Islet precursor cell (in vitro differentiated cells): ENCODE measurements at places on chromosomes 11 and 22.
A peak's percentile ranks its signal among the peaks of the same experiment; 100 is the strongest.

DNA sequence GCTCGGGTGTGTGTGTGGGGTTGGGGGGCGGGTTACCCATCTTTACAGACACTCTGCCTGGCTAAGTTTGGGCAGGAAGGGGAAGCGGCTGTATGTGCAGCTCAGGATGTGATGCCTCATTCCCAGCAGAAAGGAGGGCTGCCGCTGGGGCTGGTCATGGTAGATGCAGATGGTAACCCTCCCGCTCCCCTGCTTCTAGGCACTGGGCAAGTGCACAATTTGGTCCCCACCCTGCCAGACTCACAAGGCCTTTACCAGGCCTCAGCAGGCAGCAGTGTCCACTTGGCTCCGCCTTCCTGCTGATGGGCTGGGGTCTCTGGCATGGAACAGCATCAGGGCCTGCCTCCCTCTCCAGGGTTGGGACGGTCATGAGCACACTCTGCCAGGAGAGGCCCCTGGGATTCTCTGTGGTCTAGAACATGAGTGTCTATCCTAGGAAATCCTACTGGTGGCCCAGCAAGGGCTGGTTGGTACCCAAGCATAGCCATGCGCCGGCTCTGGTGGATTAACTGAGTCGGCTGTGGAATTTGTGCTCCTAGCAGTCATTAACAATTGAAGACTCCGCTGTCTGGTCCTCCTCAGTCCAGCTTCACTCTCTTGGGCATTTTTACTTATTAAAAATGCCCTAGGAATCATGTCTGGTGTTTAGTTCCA is 4.2 kb downstream of the LMO1 start:
- DNase-seq, result peak; percentile 40

DNA sequence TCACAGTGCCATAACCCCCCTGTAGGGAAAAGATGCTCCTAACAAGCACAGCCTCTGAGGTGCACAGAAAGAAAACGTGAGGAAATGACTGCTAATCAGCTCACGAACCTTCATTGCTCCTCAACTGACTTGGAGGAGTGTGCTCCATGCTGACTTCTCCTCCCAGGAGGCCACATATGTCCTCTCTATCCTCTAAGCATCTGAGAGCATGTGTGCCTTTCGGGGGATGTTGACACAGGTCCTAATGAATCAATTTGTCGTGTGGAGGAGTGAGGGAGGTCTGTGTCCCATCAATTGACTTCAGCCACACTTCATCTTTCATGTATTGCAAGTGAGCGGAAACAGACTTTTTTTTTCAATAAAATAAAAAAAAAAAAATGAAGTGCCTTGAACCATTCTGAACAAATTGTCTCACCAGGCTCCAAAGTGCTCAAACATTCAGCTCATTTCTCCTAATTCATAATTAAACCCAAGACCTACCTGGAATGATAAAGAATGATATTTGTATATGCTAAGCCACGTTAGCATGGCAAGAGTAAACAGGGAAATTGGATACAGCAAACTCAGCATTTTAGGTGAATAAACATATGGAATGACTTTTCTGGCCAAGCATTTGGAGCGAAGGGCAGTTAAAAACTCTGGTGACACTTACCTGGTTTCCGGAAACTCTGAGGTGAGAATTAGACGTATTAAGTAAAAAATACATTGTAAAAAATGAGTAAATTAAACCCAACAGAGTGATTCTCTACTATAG is 317.6 kb upstream of the FAT3 start:
- DNase-seq, result no peak

DNA sequence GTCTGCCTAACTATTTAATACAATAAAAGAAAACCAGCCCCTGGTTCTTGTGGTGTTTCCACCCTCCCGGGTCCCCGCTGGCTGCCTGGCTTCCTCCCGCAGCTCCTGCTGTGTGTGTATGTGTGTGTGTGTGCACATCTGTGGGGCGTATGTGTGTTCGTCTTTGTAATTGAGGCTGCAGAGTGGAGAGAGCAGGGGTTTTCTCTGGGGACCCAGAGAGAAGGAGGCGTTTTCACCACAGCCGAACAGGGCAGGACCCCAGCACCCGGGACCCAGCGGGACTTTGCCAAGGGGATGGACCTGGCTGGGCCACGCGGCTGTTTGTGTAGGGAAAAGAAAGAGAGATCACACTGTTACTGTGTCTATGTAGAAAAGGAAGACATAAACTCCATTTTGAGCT is 42.7 kb downstream of the IGLL1 start:
- DNase-seq, result peak; percentile 58

DNA sequence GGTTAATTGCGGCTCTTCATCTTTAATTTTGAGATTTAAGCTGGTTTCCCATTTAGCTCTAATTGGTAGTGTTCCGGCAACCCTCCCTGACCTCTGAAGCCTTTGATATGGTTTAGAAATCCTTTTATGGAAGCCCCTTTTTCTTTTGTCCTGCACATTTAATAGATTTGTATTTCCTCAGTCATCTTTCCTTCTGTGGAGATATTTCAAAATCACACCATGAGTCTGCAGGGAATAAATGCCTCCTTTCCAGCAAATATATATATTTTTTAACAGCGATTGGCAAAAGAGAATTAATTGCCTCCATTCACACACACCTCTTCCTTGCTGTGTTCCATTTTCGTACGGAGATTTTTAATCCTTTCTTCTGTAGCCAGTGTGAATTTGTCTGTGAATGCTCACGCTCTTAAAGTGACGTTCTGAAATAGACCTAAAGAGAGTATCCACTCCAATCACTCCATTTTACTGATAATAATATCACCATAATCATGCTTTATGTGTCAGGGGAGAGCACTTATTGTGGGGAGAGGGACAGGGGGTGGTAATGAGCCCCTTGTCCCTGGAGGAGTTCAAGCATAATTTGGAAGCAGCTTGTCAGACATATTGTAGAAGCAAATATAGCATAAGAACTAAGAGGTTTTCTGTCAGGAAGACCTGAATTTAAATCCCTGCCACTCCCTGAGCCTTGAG is 142.5 kb upstream of the SYT13 start:
- no peak for DNase-seq

DNA sequence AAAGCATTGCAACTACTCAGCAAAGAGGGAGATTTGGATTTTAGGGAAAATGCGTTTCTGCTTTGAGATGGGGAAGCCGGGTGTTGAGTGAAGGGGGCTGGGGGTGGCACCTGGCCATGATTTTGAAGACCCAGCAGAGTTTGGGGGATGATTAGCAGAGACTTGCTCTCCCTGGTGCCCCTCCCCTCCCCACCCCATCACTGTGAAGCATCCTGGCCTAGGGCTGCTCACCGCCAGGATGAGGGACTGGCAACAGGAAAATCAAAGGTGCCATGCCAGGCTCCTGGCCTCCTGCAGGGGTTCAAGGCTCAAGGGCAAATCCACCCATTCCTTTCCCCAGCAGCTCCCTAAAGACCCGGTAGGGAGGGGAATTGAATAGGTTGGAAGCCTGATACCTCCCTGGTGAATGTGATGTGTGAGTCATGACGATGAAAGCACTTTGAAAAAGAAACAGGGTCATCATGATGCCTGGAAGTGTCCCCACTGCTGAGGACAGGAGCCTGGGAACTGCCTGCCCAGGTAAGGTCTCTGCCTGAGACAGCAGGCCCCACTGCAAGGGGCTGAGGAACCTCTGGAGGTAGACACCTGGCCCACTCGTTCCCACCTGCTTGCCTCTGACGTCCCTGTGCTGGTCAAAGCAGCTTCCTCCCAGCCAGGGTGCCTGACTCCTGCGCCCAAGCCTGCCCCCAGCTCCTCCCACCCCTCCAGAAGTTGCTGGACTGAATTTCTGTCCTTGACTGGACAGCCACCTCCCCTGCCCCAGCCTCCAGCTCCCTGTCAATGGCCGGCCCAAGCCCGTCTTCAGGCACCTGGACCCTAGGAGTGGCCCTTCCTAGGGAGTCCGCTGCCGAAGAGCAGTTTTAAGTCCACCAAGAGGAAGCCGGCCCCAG is 1.7 kb downstream of the CHST1 start:
- peak; percentile 70 for DNase-seq

GRCh38 chr11:117716521-117717440 is 80.2 kb downstream of the DSCAML1 start:
- DNase-seq, result no peak

DNA sequence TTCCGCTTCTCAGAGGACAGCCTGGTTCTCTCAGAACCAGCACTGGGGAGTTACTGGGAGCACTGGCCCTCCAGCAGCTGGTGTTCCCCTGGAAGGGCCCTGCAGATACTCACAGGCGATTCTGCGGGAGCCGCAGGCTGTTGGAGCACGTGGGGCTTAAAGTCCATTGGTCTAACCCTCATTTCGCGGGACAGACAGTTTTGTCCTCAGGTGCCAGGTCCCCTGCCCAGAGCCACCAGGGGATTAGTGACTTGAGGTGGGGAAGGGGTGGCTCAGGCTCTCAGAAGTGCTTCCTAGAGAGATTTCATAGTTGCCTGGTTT is 53.9 kb downstream of the CACNA1I start:
- no peak for DNase-seq

- no peak for DNase-seq
These were observed 191.9 kb downstream of the CEP164 start for GRCh38 chr11:117519590-117519989.

DNA sequence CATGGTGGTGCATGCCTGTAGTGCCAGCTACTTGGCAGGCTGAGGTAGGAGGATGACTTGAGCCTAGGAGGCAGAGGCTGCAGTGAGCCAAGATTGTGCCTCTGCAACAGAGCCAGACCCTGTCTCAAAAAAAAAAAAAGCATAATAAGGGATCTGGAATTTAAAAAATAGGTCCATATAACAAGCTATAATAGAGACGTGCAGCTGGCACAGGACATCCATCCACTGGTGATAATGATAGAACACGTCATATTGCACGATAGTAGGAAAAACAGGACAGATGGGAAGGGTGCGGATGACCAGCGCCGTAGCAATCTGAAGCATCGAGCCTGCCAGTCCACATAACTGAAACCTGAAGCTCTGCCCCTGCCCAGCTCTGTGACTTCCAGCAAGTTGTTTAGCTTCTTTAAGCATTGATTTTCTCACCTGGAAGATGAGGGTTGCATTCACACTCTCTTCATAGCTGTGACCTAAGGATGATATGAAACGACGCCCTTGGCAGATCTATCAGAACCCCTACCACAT is 60.3 kb upstream of the PRODH start:
- DNase-seq, result no peak

GRCh38 chr11:112580864-112581263 is 320.2 kb upstream of the PLET1 start:
- DNase-seq, result no peak

DNA sequence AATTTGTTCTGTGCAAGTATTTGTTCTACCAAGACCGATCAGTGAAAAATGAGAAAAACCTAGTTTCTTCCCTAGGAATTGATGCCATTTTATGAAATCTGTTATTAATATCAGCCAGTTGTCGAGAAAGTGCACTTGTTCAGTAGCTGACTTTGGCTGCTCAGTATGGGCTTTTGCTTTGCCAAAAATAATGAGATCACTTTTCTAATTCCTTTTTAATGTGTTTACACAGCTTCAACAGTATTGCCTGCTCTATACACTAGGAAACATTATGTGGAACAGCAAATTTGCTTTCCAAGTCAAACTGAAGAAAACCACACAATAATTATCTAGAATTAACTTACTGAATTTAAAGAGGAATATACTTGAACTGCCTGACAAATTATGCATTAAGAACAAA is 34.4 kb downstream of the SCUBE2 start:
- DNase-seq, result no peak

- DNase-seq, result no peak
These were observed 7.7 kb upstream of the LTO1 start for GRCh38 chr11:69682681-69683326.

DNA sequence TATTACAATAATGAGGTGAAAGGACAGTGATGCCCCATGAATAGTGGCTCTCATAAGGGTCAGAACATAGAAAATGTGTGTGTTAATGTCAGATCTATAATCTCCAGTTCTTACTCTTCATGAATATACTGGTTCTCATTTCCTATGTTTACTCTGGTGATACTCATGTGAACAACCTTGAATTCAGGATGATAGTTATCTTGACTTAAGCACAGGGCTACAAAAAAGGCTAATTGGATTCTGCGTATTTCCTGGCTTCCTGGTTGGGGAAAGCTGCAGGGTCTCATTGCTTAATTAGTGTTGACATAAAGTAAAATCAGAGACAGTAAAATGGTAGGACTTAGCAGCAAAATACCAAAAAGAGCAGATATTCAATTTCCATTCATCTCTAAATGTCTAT is 1316.8 kb upstream of the RAG2 start:
- no peak for DNase-seq

DNA sequence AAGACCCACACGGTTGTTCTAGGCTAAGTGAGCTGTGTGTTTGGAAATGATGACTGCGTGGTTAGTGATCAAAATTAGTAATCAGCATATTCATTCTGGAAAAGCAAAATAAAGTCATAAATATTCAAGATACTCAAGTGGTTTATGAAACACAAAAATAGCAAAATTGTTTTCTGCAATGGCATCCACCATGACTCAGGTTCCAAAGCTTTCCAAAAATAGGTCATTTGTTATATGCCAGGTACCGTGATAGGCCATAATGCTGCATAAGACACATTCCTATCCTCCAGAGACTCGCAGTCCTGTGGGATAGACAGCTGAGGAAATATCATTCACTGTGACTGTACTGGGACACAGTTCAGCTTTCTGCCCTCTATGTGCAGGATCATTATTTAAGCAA is 2.4 kb upstream of the ATL3 start:
- no peak for DNase-seq

DNA sequence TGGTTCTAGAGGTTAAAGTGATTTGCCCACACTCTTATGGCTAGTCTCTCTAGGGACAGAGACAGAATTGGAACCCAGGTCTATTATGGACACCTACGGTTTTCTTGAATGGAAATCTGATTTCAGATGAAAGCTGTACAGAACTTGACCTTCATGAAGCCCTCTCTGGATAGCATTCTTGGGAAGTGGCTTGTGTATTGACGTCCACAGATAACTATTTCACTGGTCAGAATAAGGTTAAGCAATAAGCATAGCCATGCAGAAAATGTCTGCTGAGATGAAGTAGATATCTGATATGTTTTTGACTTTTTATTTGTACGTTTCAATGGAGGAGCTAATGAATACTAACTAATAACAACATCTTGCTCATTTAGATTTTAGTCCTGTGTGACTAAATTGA is 1.1 kb downstream of the TLCD5 start:
- DNase-seq, result no peak

- DNase-seq, result no peak
These were observed 81.1 kb upstream of the MYOD1 start for GRCh38 chr11:17638311-17638710.

DNA sequence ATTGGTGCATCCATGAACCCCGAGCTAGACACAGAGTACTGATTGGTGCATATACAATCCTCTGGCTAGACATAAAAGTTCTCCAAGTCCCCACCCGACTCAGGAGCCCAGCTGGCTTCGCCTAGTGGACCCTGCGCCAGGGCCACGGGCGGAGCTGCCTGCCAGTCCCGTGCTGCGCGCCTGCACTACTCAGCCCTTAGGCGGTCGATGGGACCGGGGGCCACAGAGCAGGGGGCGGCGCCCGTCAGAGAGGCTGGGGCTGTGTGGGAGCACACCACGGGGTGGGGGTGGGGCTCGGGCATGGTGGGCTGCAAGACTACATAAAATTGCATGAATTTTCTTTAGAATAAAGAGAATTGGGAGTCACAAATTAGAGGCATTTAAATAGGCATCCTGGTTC is 248.6 kb downstream of the TMEM135 start:
- no peak for DNase-seq
